Suppressor macrophage (primary cell): ENCODE measurements at places on chromosomes 13 and 19.

DNA sequence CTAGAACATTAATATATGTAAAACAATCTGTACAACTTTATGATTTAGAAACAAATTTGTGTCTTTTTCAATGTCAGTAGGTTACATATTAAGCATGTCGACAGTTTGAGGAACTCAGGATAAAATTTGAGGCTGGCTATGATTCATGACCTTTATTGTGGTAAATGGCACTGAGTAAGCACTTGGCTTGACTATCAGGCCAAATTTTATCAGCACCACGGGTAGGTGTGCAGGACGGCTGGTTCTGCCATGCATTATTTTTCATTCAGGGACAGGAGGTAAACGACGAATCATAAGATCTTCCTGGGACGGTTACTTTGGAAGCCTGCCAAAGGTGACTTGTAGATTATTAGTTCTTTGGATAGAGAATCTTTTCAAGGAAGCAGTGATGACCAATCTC is 19.9 kb upstream of the CYP4F8 start:
- DNase-seq, result peak; percentile 43

DNA sequence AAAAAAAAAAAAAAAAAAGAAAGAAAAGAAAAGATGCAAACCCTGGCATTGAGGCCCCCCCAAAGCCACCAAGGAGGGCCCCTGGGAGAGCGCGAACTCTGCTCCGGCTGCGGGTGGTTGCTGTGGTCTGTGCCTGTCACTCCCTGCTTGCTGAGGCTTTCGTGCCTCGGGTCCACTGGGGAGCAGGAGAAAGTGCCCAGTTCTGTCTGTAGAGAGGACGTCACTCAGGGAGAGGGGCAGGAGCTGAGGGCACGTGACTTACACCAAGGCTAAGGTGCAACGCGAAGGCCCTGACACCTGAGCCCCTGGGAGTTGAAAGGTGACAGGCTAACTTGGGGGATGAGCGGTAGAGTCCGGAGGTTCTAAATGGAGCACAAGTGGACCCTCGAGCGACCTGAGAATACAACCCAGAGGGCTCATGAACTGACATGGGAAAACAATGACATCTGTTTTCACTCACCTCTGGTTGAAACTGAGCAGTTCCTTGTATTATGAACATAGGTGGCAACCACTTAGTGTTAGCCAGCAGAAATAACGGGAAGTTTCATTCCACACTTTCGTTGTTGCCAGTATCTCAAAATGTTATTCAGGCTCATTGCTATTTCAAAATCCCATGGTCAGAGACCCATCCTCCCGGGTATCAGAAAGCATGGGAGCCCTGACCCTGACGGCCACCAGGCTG is 69.2 kb upstream of the TM9SF2 start:
- no peak for DNase-seq

GRCh38 chr19:34126966-34127365 is 45.3 kb upstream of the LSM14A start:
- DNase-seq, result no peak

- DNase-seq, result no peak
Measured at GRCh38 chr19:31070146-31071065, 278.8 kb downstream of the TSHZ3 start.

GRCh38 chr13:65921933-65922332 is 1308.2 kb downstream of the PCDH9 start:
- DNase-seq, result no peak

DNA sequence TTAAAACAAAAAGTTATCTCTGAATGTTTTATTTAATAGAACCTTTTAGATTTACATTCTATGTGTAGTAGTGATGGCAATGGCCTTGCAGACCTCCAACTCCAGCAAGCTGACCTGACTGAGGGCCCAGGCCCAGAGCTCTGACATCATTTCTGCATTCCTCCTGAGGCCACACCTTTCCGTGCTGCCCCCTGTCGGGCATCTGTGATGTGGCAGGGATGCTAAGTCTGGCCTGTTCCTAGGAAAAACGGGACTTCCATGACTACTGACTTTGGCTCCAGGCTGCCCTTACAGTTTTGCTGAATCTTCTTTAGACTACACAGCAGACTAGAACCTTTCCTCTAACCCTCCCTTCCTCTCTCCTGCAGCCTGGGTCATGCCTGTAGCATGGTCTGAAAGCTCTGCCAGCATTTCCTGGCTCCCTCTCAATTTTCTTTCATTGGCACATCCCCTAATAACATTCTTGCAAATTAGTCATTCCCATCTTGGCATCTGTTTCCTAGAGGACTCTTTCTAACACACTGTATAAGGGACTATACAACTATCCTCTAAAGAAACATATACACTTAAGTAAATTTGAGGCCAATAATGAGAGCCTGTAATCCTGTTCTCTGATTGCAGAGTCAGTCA is 249.1 kb downstream of the GPC5 start:
- DNase-seq, result no peak

DNA sequence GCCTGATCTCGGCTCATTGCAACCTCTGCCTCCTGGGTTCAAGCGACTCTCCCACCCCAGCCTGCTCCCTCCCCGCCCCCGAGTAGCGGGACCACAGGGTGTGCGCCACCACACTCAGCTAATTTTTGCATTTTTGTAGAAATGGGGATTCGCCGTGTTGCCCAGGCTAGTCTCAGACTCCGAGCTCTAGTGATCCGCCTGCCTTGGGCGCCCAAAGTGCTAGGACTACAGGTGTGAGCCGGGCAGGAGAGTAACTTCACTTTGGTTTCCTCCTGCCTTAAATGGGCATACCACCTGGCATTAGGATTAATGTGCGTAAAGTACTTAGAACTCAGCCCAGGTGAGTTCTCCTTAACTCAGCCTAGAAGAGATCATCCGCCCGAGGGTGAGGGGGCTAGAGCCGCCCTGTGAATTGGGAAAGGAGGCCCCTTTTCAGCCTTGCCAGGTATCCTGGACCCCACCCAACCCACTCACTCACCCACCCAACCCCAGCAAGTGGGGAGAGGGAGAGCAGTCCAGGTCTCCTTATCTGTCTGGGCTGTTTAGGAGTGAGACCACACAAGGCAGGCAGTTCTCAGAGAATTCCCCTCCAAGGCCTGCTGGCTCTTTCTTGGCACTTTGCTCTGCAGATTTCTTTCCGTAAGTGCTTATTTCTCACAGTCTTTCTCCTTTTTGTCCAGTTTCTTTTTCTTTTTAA is 1.2 kb upstream of the ZFP36 start:
- DNase-seq, result no peak

- DNase-seq, result peak; percentile 36
Measured at GRCh38 chr19:52963247-52963618, 552 bp upstream of the ZNF816 start.

GRCh38 chr13:111791131-111791530 is 275.8 kb upstream of the SOX1 start:
- no peak for DNase-seq

DNA sequence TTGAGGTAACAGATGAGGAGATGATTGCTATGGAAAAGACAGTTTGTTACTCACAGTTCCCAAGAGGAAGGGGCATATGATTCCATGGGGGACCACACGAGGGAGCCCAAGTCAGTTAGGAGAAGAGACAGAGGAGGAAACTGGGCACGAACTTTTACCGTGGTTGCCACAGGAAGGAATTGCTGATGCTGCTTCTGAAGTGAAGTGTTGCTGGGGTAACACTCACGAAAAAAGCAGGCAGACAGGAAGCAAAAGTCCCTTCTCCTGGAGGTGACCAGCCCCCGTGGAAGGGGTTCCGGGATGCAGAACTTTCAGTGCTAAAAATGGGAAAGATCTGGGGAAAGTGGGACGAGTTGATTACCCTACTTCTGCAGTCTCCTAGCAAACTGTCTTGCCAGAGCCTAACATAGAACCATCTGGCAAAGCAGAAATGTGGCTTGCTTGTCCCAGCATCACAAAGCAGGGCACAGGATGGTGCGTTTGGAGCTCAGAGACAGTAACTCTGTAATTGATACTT is 35.4 kb upstream of the MAP3K10 start:
- DNase-seq, result peak; percentile 66

DNA sequence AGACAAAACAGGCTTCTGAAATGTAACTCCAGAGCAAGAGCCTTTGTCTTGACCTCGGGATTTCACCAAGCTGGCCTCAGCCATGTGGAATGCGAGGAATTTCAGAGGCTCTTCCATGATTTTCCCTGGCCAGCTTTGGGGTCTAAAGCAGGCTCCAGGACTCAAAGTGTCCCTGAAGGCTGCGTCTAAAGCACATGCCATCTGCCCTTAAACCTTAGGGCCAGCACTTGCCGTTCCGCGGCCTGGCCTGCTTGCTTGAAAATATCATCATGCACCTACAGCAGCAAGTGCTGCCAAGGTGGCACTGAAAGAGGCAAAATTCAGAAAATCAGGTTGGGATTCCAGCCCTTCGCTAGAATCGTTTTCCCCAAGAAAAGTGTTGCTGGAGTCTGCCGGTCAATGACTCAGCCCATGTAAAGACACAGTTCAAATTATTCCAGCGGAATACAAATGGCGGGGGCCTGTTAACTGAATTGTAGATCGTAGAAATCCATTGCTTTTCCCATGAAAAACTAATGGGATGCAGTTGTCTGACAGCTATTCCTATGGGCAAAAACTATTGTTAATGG is 105.7 kb upstream of the RAP2A start:
- no peak for DNase-seq

GRCh38 chr13:97226788-97227627 is 4.9 kb downstream of the MBNL2 start:
- DNase-seq, result peak; percentile 20

DNA sequence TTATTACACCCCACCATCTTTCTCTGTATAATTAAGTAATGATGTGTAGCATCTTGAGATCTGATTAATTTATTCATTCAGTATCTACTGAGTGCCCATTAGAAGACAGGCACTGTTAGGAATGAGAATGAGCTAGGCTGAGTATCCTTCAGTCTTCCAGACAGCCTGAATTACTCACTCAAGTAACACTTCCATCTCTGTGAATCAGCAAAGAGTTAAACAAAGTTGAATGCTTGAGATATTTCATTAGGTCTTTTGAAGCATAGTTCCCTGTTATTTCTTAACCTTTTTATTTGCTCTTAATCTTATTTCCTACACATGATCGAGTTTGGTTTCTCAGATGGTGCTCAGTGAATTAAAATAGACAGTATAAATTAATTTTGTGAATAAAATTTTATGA is 413.7 kb downstream of the DCT start:
- no peak for DNase-seq

- DNase-seq, result no peak
Measured at GRCh38 chr19:43300206-43300605, 30.9 kb upstream of the PSG9 start.

- no peak for DNase-seq
Measured at GRCh38 chr13:98786023-98786422, 33.6 kb upstream of the SLC15A1 start.

GRCh38 chr19:18477042-18477779 is 39.3 kb upstream of the ISYNA1 start:
- DNase-seq, result peak; percentile 55

- no peak for DNase-seq
Measured at GRCh38 chr19:16530540-16531379, 11.5 kb downstream of the CHERP start.

GRCh38 chr19:14554382-14554812 is 17.5 kb downstream of the NDUFB7 start:
- no peak for DNase-seq

DNA sequence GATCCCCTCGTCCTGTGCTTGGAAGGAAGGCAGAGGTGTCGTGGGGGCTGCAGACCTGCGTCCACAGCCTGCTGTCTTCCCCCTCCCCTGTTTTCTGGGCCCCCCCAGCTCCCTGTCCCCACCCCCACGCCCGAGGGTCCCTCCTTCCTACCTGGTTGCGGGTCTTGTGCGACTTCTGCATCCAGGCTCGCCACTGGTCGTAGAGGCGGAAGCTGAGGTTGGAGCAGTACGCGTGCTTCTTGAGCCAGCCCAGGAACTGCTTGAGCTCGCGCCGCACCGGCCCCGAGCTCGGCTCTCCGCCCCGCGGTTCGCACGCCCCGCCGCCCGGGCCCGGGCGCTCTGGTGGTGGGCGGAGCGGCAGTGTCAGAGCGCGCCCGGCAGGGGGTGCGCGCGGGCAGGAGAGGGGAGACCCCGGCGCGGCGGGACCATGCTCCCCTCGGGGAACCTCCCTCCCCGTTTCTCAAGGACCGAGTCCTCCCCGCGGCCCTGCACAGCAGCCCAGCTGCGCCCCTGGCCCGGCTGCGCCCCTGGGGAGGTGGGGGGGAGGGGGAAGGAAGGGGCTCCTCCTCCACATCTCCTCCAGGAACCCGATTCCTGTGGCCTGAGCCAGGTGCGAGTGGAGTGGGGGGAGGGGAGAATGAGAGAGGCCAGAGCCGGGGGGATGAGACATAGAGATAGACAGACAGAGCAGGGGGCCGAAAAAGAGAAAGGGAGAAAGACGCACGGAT is 5.7 kb downstream of the REX1BD start:
- peak; percentile 86 for DNase-seq

DNA sequence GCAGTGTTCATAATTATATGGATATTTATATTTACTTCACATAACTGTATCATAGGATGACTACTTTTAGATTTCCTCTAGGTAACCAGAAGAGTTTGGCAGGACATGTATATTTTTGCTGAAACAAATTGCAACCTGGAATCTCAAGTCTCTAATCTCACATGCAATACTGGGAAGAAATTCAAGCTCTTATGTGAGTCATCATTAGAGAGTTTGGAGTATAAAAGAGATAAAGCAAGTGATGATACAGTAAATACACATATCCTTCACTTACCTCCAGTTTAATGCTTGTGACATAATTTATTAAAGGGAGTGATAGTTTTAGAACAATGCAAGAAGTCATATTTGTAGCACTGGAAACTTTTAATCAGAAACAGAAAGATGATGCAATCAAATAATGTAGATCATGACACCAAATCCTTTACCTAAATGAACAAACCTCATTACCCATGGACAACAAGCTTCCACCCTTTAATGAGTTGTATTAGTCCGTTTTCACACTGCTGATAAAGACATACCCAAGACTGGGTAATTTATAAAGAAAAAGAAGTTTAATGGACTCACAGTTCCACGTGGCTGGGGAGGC is 15.8 kb upstream of the OR7A17 start:
- no peak for DNase-seq

DNA sequence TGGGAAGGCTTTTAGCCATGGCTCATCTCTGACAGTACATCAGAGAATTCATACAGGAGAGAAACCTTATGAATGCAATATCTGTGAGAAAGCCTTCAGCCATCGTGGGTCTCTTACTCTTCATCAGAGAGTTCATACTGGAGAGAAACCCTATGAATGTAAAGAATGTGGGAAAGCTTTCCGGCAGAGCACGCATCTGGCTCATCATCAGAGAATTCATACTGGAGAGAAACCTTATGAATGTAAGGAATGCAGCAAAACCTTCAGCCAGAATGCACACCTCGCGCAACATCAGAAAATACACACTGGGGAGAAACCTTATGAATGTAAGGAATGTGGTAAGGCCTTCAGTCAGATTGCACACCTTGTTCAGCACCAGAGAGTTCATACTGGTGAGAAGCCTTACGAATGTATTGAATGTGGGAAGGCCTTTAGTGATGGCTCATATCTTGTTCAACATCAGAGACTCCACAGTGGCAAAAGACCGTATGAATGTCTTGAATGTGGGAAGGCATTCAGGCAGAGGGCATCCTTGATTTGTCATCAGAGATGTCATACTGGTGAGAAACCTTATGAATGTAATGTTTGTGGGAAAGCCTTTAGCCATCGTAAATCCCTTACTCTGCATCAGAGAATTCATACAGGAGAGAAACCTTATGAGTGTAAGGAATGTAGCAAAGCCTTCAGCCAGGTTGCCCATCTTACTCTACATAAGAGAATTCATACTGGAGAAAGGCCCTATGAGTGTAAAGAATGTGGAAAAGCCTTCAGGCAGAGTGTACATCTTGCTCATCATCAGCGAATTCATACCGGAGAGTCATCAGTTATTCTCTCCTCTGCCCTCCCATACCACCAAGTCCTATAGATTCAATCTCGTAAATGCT is 10.7 kb downstream of the ZNF470 start:
- no peak for DNase-seq
